ENCODE measurements at places on chromosomes 4 and X.

DNA sequence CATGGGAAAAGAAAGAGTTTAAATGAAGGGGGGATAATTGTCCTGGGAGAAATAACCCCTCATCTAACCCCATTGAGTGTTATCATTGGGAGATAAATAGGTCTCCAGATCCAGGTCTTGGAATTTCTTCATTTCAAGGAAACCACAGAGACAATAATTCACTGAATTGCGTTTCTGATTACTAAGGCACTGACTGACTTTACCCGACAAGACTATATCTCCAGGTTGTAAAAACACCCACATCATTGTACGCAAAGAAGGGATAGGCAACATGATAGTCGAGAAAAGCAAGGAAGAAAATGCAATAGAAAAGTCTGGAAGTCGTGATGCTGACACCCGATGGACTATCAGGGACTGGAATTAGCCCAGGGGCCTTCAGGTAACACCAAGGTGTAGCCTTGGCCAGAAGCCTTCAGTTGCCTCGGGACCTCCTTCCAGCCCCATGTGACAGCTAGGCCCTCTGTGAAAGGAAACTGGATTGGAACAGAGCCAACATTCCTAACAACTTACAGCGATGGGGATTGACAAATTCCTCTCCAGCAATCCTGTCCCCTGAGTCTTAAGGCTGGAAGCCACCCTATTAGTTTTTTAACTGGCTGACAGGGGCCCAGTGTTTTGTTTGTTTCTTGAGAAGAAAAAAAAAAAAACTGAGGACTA lies 46.5 kb upstream of the RAB9B start:
- DNase-seq, result no peak

DNA sequence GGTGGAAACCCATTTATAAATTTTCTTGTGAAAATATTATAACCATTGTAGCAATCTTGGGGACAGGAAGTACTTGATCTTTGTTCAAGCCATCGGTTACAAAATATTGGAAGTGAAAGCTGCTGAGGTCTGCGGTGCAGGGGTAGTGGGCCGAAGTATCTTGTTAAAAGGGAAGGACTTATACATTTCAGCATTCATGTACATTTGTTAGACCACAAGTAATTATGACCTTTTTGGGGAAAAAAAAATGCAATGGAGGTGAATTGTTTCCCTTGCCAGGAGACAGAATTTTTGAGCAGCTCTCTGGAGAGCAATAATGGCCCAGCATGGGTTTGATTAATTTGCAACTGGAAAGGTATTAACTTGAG lies 121.3 kb downstream of the EGF start:
- DNase-seq, result no peak

DNA sequence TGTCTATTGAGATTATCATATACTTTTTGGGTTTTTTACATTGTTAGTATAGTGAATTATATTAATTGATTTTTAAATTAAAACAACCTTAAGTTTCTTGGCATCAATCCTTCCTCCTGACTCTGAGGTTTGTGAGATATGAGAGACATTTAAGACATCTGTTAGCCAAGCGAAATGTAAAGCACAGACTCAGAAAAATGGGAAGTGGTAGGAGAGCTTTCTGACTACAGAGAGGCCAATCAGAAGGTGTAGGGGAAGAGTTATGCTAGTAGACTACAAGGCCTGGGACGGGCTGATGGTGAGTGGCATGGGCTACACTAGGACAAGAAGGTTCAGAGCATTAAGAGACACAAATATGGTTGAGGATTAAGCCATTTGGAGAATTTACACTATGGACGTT lies 255.4 kb downstream of the PRDM5 start:
- DNase-seq, result no peak

- no peak for DNase-seq
These were observed 56.3 kb upstream of the HPSE start for GRCh38 chr4:83390944-83391343.

DNA sequence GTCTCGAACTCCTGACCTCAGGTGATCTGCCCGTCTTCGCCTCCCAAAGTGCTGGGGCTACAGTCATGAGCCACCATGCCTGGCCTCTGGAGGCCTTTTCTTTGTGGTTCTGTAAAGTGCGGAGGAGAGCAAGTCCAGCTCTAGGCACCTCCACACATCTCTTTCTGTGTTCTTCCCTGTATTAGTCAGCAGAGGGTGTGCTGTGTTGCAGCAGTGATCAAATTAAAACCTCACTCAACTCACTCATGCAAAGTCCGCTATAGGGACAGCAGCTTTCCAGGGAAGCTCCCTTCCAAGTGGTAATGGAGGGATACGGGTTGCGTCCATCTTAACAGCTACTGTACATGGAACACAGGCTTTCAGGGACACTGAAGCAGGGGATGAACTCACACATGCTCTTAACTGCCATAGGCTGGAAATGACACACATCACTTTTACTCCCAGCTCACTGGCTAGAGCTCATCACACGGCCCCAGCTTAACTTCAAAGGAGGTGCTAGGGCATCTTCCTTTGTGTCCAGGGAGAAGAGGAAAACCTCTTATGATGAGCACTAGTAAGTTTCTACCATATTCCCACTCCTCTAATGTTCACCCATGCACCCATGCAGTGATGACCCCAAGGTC lies 36.0 kb upstream of the CCNG2 start:
- DNase-seq, result no peak

DNA sequence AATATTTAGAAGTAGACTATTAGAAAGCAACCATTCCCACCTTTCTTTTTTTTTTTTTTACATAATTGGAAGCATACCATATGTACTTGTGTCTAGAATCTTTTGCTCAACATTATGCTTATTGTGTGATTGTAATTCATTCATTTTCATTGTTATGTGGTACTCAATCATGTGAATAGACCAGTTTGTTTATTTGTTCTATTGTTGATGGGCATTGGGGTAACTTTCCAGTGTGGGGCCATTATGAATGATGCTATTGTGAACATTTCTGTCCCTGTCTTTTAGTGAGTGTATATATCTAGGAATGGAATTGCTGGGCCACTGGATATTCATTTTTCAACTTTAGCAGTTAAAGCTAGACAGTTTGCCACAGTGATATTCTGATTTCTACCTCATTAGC lies 62.5 kb upstream of the MCUB start:
- DNase-seq, result no peak

DNA sequence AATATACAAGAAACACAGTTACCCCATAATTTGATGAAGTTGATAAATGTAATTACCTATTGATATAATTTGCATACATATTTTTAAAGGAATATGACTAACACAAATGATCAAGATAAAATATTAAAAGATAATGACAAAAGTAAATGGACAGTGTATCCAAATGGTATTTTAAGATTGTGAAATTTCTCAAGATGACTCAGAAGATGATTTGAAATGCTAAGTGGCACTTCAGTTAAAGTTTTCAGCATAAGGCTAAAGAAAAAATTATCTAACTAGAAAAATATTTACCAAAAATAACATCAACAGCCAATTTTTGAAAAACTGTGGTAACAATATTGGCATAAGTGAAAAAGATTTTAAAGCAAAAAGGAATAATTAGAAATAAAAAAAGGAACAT lies 248.4 kb upstream of the NDST4 start:
- DNase-seq, result no peak

- DNase-seq, result no peak
These were observed 14.1 kb downstream of the PSAPL1 start for GRCh38 chr4:7420661-7421040.

- no peak for DNase-seq
These were observed 4.5 kb upstream of the RPS6KA3 start for GRCh38 chrX:20271186-20271585.

- no peak for DNase-seq
These were observed 975.7 kb upstream of the PABPC4L start for GRCh38 chr4:135177321-135177720.

DNA sequence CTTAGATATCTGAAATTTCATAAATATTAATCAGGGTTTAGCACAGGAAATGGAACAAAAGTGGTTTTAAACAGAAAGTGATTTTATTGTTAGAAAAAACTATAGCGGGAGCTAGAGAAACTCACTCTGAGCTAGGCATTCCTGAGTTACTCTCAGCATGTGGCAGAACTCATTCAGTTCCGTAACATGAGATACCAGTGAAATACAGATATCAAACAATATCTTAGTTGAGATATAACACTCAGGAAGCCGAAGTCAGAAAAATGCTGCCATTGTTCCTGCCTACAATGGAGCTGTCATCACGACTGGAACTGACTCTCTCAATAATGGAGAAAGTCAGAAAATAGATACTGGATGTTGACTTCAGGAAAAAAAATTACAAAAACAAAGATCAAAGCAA lies 1428.7 kb downstream of the PCDH18 start:
- no peak for DNase-seq

DNA sequence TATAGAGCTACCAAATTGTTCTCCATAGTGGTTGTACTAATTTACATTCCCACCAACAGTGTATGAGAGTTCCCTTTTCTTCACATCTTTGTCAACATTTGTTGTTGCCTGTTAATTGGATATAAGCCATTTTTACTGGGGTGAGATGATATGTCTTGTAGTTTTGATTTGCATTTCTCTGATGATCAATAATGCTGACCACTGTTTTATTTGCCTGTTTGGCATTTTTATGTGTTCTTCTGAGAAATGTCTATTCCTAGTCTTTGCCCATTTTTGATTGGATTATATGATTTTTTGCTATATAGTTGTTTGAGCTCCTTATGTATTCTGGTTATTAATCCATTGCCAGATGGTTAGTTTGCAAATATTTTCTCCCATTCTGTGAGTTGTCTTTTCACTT lies 44.3 kb downstream of the ACTRT1 start:
- DNase-seq, result no peak

DNA sequence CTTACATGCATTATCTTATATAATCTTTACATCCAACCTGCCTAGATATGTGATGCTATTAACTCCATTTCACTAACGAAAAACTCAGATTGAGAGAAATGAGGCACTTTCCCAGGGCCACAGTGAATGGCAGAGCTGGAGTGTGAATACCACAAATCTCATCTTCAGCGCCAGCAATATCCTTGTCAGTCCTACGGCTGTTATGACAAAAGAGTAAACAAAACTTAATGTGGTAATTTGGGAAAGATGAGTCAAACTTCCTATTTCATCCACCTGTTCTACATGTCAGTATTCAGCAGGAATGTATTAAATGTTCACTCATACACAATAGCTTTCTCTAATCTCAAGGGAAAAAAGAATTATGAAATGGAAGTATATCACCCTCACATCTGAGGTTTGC lies 56.9 kb downstream of the FAT1 start:
- no peak for DNase-seq

DNA sequence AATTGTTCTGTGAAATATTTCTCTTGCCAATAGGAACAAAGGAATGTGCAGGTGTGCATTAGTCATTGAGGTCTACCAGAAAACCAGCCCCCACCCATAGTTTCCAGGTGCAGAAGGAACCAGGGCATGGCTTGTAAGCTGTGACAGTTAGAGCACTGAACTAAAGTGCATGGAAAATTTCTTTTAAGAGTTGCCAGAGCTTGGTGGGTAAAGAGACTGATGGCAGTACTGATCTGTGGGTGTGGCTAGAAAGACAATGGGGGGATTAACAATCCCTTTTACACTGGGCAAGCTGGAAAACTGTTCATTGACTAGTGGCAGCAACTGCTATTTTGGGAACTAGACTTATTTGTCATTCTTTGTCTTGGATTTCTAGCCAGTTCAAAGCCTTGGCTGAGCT lies 326.9 kb downstream of the PCDH19 start:
- DNase-seq, result no peak

- DNase-seq, result no peak
These were observed 4.7 kb upstream of the PCDH18 start for GRCh38 chr4:137536789-137537561.

DNA sequence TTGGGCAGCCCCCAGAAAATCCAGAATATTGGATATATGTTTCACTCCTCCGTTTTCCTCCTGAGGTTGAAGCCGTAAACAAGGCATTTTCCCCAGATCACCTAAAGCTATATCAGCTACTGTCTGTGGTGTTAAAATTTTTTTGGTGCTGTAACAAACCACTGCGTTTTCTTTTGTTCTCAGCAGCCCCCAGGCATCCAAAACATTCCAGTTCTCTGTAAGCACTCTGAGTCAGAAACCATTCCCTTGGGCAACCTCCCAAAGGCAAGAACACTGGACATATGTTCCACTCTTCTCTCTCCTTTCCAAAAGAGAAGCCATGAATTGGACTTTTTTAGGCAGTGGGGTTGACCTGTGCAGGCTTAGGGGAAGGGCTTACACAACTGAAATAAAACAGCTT lies 310.9 kb downstream of the MID1IP1 start:
- DNase-seq, result no peak

DNA sequence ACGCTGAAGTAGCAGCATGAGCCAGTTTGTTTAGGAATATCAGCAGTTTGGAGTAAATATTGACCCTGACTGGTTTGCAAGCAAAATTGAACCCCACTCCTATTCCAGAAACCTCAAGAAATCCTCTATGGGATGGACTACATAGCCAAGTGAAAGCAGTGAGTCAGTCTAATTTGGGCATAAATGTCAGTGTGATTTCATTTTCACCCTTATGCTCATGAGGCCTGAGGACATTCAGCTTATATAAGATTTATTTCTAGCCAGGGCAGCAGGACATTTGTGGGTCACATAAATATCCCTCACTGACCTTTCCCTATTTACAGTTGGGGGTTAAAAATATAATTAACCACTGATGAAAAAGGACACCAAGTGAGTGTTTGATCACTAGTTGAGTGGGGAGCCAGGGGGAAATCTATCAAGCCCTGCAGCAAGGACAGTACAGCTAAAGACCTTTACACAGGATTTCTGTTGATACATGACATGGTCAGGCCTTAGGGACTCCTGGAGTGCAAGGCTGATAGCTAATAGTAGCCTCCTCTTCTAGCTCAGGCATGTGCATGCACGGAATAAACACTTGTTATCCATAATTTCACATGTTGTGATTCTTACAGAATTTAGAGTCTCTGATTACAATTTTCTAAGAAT lies 996.9 kb upstream of the GRIA3 start:
- no peak for DNase-seq

GRCh38 chrX:46333550-46333949 lies 211.7 kb downstream of the ZNF674 start:
- no peak for DNase-seq

- no peak for DNase-seq
These were observed 297.5 kb downstream of the STPG2 start for GRCh38 chr4:97845758-97846157.

DNA sequence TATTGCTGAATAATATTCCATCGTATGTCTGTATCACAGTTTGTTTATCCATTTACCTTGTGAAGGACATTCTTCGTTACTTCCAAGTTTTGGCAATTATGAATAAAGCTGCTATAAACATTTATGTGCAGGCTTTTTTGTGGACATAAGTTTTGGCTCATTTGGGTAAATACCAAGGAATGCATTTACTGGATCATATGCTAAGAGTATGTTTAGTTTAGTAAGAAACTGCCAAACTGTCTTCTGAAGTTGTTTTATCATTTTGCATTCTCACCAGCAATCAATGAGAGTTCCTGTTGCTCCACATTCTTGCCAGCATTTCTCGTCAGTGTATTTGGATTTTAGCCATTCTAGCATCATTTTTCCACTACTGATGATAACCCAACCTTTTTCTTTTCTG lies 232.7 kb upstream of the NR3C2 start:
- DNase-seq, result no peak

DNA sequence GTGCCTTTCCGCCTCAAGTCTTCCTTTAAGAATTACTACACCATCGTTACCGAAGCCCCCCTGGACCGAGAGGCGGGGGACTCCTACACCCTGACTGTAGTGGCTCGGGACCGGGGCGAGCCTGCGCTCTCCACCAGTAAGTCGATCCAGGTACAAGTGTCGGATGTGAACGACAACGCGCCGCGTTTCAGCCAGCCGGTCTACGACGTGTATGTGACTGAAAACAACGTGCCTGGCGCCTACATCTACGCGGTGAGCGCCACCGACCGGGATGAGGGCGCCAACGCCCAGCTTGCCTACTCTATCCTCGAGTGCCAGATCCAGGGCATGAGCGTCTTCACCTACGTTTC lies 2.2 kb downstream of the PCDH10 start:
- no peak for DNase-seq
